ENCODE measurements at places on chromosomes 5 and 9.

DNA sequence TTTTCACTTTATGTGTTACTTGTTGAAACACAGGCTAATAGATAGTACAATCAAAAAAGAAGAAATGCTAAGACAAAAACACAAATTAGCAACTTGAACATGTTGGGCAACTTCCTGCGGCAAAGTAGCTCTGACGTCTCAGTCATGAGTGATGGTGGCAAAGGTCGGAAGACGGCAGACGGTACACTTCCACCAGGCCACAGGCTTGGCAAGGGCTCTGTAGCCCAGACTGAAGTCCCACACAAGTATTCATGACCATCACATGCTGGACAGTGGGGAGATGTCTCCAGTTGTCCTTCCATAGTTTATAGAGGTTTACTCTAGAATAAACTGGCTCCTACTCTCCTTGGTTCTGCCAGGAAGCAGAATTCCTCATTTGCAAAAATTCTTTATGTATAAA is 831.3 kb downstream of the MTRR start:
- no peak for DNase-seq

- no peak for DNase-seq
Observed at GRCh38 chr9:134757216-134757975, 115.8 kb downstream of the COL5A1 start.

- DNase-seq, result no peak
Observed at GRCh38 chr5:23655674-23656073, 148.3 kb downstream of the PRDM9 start.

DNA sequence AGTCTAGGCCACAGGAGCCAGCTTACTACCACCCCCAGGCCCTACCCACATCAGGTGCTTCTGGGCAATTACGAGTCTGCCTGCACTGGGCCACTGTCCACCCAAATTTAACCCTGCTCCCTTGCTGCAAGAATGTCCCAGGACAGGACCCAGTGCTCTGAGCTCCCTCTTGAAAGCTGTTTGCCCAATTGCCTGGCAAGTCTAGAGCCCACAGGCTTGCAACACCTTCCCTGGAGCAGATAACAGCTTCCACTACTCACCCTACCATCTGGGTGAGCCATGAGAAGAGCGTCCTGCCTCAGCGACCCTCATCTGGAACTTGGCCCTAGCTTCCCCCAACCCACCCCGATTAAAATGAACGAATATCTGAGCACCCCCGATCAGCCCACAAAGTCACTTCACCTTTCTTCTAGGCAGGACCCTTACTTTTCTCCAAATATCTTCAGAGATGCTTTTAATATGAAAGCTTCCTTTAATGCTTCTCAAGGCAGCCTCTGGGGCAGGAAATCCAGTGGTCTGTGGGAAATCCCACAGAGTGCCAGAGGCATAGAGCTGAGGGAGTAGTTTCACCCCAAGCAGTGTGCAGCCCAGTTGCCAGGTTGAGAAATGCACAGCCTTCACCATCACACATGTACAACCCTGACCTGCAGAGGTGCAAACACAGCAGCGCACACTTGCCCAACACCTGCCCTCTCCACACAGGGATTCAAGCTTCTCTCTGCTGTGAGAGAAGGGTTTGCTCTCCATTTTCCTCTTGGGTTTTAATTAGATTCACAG is 10.6 kb downstream of the ACSL6 start:
- no peak for DNase-seq

DNA sequence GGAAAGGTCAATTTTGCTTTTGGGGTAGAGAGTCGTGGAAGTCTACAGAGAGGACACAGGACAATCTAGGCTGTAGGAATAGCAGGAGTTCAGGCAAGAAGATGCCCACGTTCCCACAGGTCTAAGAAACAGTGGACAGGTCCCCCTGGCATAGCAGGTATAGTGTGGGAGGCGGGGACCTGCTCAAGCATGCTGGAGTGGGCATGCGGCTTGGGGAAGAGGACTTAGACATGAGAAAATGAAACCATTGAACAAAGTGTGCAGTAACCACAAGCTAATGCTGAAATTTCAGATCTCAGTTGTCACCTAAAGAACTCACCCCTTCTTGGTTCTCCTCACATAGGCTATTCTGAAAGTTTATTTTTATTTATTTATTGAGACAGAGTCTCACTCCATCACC is 142.8 kb upstream of the EFNA5 start:
- no peak for DNase-seq

- DNase-seq, result no peak
Observed at GRCh38 chr9:135347461-135347860, 132.1 kb upstream of the PPP1R26 start.

DNA sequence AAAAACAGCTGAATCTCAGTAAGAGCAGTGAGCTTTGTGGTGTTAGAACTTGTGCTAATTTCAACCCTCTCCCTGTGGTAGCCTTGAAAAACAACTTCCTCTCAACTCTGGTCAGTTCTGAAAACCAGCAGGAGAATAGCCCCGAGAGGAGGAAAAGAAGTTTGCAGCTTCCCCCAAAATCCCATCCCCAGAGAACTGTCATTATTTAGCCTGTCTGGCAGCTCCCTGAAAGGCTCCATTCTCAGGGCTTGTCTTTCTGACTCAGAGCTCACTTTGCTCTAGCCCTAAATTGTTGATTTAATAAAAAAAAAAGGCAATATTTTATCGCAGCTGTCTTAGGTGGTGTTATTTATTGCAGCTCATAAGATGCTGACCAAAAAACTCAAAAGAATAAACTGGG is 11.4 kb upstream of the SLC45A2 start:
- no peak for DNase-seq

Data from NCI-H2107 (cell line).